ENCODE measurements at places on chromosomes 7 and 10.

DNA sequence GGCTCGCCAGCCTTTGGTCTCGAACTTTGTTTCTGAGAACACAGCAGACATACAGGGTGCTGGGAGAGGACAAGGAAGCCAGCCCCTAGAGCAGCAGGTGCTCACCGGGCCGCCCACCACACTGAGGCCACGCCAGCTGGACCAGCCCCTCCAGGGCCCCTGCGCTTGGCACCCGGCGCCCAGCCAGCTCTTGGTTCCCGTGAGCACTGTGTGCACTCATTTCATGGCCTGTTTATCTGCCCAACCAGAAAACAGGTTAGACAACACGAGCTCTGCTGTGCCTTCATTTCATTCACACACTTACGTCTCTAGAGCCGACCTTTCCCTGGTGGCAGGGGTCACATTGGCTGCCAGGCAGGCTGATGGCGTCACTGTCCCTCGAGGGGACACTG lies 104.0 kb downstream of the CYTH3 start:
- no peak for DNase-seq

- DNase-seq: peak; percentile 89
These were observed at the start of gene ZNF800 for GRCh38 chr7:127392566-127393367. TSS of gene ZNF800 (minus strand) at chr7:127392708. CDS start at chr7:127391557, 1,151 bp downstream.

GRCh38 chr7:29248713-29249382 lies 54.3 kb downstream of the CHN2 start:
- no peak for DNase-seq

GRCh38 chr10:11227103-11227502 lies 209.4 kb downstream of the CELF2 start:
- DNase-seq: no peak

DNA sequence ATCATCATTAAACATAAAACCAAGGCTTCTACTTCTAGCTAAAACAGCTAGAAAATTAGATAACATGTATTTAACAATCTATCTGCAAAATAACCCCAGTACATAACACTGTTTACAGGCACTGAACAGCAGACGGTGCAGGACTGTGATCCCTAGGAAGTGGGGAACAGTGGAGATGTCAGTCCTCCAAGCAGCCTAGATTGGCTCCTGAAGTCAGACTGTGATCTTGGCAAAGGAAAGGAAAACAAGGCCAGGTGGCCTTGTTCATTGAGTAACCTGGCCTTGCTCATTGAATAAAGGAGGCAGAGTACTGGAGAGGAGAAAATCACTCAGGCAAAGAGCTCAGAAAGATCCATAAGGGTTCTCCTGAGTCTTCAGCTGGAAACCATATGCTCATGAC lies 77.7 kb upstream of the DIP2C start:
- no peak for DNase-seq

DNA sequence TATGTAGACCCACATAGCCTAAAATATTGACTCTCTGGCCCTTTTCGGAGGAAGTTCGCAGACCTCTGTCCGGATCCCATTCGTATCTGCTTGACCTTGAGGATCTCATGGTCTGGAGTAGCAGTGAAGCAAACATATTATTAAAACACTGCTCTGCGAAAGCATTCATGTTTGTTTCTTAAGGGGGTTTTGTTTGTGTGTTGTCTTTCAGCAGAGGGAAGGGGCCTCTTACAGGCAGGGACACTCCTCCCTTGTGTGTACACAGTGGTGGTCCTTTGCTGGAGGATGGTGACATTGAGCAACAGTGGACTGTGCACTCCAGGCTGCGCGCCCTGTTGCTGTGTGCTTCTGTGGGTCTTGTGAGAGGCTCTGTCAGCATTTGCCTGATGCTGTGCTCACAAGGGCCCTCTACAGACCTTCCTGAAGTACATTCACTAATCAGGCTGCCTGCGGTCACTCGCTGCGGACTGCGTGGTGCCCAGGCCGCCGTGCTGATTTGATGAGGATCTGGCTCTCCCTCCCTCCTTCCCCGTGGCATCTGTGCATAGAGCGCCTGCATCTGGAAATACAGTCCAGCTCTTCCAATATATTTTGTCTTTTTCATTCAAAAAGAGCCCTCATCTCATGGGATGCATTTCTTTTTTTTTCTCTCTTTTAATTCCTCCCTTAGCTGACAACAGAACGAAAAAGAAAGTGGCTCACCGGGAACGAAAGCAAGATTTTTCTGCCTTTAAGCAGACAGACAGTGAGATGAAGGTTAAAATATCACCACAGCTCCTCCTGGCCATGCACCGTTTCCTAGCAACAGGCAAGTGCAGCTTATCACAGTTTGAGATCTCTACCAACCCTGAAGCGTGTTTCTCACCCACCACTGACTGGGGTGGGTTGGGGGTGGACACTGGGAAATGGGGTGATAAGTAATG lies 135.8 kb downstream of the CNNM2 start:
- DNase-seq: no peak
